Stimulated activated CD4-positive, alpha-beta T cell treated with anti-CD3 and anti-CD28 coated beads, TNF-alpha, amount 100 ng/mL, for 48 hours (primary cell): ENCODE measurements at places on chromosomes 12 and 14.

DNA sequence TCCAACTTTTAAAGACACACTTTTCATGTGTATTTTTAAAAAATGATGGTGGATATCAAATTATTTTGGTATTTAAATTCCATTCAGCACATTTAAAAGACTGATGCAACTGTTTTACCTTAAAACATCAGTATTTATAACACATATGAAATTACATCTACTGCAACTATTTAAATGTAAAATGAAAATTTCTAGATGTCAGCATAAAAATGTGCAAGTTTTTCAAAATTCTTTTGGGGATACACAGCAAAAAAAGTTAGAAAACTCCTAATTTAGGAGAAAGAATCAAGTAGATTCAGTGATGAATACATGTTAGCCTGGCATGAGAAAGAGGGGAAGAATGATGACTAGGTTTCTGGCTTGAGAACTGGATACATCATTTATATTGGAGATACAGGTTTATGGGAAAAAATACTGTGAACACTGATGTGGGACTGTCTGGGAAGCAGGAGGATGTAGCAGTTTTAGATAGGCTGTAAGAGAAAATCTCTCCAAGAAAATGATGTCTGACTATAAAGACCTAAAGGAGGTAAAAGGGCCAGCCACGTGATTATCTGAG lies 9.2 kb downstream of the SOS2 start:
- no peak for DNase-seq

DNA sequence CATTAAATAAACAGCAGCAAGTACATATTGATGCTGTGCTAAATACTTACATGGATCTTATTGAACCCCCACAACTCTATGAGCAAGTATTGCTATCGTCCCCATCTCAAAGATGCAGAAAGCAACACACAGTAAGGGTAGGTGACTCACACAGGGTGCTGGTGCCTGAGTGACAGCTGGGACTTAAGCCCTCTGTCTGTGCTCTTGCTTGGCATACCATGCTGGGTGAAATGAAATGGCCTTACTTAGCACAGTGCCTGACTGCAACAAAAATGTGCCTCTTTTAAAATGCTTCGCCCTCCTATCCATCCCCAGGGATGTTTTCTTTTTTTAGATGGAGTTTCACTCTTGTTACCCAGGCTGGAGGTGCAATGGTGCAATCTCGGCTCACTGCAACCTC lies 788 bp downstream of the TEX52 start:
- DNase-seq, result no peak

DNA sequence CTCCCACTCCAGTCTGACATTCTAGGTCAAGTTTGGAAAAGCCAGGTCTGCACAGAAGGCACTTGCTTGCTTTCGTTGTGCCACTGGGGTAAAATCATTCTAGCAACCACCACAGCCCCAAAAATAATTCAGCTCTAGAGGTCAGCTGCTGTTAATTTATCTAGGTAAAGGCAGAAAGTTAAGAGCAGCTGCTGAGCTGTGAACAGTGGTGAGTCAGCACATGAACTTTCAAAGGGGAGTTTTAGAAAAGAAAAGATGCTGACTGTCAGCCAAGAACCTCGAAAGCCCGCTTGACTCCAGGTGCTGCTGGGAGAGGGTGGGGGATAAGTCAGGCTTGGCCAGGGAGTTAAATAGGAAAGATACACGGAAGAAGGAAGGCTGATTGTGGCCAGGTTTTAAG lies 12.7 kb downstream of the CCDC197 start:
- no peak for DNase-seq

GRCh38 chr12:65419284-65420072 lies 141.0 kb downstream of the MSRB3 start:
- DNase-seq, result no peak

GRCh38 chr12:120234643-120235368 lies 30.7 kb downstream of the PXN start:
- DNase-seq, result no peak

GRCh38 chr12:113862590-113863454 lies 103.3 kb downstream of the RBM19 start:
- DNase-seq, result no peak

GRCh38 chr12:64729909-64730587 lies 29.2 kb downstream of the GNS start:
- DNase-seq, result no peak

GRCh38 chr14:98798099-98798498 lies 473.9 kb downstream of the BCL11B start:
- DNase-seq, result no peak

GRCh38 chr14:100640471-100641273 lies 53.5 kb upstream of the BEGAIN start:
- peak; percentile 76 for DNase-seq

GRCh38 chr12:2283480-2283879 lies 230.7 kb downstream of the CACNA1C start:
- DNase-seq, result no peak

- no peak for DNase-seq
Measured at GRCh38 chr14:99561864-99562263, 42.1 kb downstream of the CCDC85C start.

DNA sequence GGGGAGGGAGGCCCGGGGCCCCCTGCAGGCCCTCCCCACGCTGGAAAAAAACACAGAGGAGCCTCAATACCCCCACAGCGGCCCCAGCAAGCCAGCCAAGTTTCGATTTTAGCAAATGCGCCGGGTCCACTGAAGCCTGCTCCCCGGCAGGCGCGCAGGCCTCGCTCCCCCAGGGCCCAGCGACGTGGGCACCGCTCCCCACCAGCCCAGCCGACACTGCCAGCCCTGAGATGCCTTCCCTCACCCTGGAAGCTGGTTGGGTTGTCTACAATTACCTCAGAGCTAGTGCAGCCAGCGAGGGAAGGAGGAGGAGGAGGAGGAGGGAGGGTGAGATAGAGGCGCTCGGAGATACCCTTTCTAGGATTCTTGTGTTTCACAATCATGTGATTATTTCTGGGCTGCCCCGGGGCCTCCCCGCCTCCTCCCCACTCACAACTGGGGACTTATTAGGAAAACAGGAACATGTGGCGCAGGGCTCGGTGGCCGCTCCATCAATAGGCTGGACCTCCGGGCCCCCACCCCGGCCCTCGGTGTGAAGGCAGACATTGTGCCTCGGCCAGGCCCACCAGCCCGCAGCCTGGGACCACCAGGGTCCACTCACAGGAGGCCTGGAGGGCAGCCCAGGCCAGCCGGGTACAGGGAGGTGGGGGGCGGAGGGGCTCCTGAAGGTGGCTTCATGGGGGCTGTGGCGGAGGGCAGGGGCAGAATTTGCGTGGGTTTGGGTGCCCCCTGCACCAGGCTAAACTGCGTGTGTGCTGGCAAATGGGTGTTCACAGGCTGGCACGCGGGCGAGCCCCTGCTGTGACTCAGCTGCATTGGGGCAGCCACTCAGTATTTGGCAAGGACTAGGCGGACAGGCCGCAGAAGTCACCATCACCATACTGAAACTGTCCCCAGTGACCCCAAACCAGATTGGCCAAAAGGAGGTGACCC lies 109.9 kb downstream of the NCOR2 start:
- no peak for DNase-seq

DNA sequence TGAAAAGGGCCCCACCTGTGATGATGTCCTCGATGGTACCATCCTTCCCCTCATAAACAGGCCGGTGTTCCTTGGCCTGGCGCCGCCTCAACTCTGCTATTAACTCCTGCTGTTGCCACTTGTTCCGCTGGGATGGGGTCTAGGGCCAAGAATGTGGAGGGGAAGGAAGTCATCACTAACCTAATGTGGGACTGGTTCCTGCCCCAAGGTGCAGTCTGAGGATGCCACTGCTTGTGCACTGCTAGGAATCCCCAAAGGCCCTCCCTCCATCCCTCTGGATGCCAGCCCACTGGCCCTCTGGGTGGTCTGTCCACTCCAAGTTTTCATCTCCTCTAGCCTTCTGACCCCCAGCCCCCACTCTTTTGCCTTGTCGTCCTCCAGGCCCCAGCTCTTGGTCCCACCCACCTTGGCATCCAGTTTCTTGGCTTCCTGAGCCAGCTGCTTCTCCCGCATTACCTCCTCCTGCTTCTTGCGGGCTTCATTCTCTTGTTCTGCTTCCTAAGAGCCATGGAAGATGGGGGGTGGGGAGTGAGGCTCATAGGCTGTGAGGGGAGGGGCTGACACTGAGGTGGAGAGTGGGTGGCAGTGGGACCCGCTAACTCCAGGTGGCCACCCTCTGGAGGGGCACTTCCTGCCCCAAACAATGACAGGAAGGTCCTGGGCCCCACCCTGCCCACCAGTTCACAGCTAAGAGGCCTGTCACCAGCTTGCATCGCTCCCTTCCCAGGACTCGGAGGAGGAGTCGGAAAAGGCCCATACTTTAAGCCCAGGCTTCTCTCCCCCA lies 23.7 kb downstream of the PRPF40B start:
- DNase-seq, result no peak

DNA sequence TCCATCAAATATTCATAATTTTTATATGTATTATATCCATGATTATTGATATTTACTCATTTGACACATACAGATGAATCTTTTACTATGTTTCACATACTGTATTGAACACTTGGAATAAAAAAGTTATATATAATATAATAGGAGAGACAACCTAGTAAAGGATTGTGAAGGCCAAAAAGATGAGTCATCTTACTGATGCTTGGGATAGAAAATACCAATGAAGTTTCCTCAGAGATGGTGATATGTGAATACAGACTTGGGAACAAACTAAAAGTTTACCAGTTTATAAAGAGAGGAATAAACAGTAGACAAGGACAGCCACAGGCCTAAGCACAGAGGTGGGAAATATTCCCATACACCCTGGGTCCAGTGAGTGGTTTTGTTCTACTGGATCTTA lies 743.9 kb upstream of the FLRT2 start:
- no peak for DNase-seq

DNA sequence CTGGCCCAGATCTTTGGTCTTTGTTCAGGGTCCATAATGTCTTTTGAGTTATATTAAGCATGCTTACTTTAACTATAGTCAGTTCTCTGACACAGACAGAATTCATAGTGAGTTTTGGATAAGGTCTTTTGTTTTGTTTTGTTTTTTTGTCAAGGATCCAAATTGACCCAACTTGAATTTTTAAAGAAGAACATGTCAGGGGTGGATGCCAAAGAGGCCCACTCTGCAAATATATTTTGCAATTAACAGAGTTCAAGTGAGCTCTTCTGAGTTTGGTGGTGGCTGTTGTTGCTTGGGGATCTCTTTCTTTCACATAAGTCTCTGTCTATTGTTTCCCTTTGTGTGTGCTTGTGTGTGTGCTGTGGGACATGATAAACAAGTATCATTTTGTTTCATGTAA lies 34.4 kb upstream of the PMCH start:
- DNase-seq, result no peak

- DNase-seq, result no peak
Measured at GRCh38 chr12:108802101-108802961, 55.1 kb downstream of the SSH1 start.

- no peak for DNase-seq
Measured at GRCh38 chr12:131102991-131103668, 149.4 kb downstream of the ADGRD1 start.

- DNase-seq, result no peak
Measured at GRCh38 chr12:115710104-115710564, 567.4 kb downstream of the MED13L start.

- DNase-seq, result no peak
Measured at GRCh38 chr14:65164068-65164824, 61.9 kb upstream of the MAX start.

- DNase-seq, result no peak
Measured at GRCh38 chr12:14781563-14781962, 21.7 kb downstream of the WBP11 start.

DNA sequence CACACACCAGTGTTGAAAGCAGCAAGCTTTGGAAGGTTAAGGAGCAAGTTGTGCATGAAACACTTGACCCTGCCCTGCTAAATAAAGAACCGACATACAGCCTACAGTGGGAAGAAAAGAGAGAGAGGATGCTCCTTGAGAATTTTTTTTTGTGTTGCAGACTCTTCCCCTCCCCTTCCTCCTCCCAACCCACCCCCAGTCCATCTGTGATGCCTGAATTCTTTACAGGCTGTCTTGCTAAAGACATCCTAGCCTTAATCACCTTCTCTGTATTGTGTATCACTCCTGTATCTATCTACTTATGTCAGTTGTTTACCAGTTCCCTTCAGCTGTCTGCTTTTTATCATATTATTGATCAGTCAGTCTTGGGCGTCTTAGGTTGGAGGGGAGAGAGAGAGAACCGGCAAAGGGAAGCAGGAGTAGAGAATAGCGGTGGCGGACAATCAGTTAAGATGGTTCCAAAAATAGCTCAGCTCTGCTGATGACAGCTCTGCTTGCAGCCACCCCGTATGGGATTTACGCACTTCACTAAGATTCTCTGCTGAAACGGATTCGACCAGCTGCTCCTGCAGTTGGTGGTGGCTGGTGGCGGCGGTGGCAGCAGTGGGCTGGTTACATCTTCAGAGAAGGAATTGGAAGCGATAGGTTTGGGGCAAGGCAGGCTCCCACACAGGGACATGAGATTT lies 664.7 kb downstream of the NRXN3 start:
- DNase-seq, result no peak

DNA sequence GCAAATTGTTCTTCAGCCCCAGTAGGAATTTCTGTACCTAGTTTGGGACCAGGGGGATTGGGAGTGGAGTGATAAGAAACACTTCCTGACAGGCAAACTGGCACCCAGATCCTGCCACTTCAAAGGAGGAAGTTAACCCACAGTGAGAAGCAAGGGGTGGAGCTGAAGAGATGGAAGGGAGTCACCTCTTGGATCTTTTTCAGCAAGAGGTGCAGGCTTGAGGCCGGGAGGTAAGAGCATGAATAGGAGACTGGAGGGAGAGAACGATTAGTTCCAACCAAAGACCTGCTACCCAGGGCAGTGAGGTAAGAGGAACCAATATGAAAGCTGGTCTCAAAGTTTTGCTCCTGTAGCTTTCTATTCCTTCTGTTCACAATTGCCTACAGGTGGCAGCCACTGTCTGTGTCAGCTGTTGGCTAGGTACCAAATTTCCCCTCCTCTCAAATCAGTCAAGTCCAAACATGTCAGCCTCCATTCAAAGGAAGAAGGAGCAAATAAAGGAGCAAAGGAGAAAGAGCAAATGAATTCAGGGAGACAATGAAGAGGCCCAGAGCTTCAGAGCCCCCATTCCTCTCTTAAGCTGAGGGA lies 14.9 kb upstream of the TAC3 start:
- DNase-seq, result no peak

DNA sequence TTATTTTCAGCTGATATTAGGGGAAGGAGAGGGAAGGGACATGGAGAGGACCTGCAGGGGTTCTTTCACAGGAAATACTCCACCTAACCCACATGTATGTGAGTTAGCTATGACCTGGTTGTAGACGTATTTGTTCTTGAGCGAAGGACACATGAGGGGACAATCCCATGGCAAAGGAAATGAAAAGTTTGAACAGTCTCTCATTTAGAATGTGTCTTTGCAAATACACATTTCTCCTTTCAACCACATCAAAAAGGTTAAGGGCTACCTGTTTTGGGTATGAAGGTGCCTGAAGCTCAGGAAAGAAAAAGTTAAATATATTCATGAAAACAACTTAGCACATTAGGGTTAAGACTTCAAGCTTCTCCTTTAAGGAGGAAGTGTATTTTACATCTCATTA lies 7.4 kb downstream of the PYGL start:
- no peak for DNase-seq

GRCh38 chr12:1799882-1800400 lies 20.4 kb upstream of the LRTM2 start:
- DNase-seq, result no peak

- no peak for DNase-seq
Measured at GRCh38 chr12:111355201-111355925, 13.5 kb downstream of the PHETA1 start.

- no peak for DNase-seq
Measured at GRCh38 chr12:52207895-52208294, 16.1 kb upstream of the KRT80 start.
